ENCODE measurements at places on chromosomes 11 and 22.

GRCh38 chr11:47282462-47282861, 12.5 kb downstream of the MADD start:
- DNase-seq = no peak

DNA sequence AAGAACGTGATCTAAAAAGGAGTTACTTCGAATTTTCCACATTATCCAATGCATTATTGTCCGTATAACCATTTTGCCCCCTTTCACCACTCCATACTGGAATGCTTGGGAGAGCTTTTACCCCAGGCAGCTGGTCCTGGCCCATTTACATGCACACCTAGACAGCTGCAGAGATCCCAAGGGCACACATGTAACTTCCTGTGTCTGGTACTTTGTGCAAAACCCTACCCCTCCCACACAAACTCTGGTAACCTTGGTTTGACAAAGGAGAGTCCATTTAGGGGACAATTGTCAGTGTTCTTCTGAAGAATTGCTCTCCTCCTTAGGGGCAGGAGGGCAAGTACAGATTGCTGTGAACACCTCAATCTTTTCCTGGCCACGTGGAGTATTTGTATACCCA, 57.3 kb upstream of the SORL1 start:
- no peak for DNase-seq

GRCh38 chr11:79430280-79430679, 10.6 kb downstream of the TENM4 start:
- no peak for DNase-seq

DNA sequence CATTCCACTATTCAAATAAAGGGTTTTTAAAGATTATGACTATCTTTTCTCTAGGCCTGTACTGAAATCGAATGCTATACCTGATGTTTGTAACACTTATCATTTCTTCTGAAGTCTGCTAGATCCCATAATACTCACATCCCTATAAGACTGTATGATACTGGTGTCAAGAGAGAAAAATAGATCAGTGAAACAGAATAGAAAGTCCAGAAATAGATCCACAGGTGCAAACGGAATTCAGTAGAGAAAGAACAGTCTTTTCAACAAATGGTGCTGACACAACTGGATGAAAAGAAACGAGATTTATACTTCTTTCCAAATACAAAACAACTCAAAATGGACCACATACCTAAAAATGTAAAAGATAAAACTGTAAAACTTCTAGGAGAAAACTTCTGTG, 143.2 kb downstream of the APOL5 start:
- no peak for DNase-seq

GRCh38 chr11:131038597-131038996, 122.3 kb upstream of the SNX19 start:
- no peak for DNase-seq

GRCh38 chr11:129569007-129569406, 193.4 kb downstream of the BARX2 start:
- DNase-seq = no peak

DNA sequence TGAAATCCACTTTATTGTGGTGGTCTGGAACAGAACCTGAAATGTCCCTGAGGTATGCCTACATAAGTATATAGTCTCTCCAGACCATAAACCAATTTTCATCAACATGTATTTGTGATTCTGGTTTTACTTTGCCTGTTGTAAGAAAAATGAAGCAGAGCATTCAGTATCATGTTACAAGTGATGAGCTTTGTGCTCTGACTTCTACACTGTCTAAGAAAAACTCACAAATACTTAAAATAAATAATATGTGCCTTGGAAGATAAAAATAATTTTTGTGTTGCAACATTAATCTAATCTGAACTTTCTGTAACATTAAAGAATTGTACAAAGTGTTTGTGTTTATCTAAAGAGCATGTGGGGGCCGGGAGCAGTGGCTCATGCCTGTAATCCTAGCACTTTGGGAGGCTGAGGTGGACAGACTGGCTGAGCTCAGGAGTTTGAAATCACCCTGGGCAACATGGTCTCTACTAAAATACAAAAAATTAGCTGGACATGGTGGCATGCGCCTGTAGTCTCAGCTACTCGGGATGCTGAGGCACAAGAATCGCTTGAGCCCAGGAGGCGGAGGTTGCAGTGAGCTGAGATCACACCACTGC, 219.5 kb downstream of the SOX6 start:
- no peak for DNase-seq

- DNase-seq = no peak
Observed at GRCh38 chr11:14443638-14444037, 56.0 kb downstream of the COPB1 start.

DNA sequence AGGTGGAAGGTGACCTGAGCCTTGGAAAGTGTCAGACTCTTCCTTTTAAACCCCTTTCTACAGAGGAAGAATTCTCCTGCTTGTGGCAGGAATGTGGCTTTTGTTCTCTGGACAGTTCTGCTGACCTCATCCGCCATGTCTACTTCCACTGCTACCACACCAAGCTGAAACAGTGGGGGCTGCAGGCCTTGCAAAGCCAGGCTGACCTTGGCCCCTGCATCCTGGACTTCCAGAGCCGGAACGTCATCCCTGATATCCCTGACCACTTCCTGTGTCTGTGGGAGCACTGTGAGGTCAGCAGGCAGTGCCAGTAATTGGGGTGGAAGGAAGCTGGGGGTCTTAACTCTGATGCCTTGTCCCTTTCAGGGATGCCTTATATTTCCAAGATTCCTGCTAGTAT, 9.3 kb downstream of the HINFP start:
- DNase-seq = no peak

GRCh38 chr11:13287681-13288080, 10.1 kb downstream of the BMAL1 start:
- DNase-seq = no peak

GRCh38 chr11:33534575-33534974, 166.1 kb downstream of the C11orf91 start:
- no peak for DNase-seq

DNA sequence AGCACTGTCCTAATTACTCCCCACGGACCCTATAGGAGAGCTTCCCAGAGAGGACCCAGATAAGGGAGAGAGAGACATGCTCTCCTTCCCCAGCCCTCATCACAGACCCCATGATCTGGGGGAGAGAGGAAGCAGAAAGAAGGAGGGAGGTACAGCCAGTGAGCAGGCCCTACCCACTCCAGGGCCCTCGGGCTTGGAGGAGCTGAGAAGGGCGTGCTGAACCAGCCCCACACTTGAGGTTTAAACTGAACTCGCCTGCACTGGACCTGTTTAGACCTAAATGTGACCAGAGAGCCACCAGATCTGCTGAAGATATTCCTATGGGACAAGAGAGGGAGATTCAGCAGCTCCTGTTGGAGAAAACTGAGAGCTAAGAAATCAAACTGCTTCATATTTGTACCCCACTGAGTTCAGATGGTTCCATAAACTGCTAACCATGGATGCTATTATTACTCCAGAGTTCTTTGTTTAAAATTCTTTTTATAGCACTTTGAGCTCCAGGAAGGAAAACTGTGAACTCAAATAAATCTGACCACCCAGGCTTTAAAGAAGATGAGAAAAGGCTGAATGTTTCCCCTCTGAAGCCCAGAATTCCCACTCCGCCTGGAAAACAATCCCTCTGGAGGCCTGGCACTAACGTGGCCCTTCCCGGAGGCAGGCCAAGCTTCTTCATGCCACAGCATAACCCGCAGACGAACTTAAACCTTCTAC, 67.2 kb downstream of the EFCAB6 start:
- DNase-seq = no peak

- no peak for DNase-seq
Observed at GRCh38 chr11:47000033-47000432, 63.5 kb downstream of the CSTPP1 start.

- DNase-seq = no peak
Observed at GRCh38 chr11:103851166-103851651, 185.2 kb upstream of the DDI1 start.

GRCh38 chr11:1412377-1413095, 22.8 kb downstream of the BRSK2 start:
- no peak for DNase-seq

DNA sequence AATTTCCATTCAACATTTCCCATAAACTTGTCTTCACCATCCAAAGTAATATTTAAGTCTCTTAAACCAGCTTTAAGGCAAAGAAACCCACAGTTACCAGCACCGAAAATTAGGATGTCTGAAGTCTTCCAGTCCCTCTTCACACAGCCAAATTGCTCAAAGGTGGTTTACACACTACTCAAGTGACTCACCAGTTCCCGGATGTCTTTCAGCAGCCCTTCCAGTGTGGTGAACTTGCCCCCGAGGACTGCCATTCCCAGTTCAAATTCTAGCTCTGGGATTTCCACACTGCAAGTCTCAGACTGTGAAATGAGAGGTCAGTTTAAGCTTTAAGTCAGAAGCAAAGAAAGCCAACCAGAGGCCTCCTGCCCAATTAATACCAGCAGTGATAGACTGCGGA, 5.1 kb downstream of the ZPR1 start:
- no peak for DNase-seq

- DNase-seq = no peak
Observed at GRCh38 chr22:49892226-49892899, 25.9 kb downstream of the ALG12 start.

DNA sequence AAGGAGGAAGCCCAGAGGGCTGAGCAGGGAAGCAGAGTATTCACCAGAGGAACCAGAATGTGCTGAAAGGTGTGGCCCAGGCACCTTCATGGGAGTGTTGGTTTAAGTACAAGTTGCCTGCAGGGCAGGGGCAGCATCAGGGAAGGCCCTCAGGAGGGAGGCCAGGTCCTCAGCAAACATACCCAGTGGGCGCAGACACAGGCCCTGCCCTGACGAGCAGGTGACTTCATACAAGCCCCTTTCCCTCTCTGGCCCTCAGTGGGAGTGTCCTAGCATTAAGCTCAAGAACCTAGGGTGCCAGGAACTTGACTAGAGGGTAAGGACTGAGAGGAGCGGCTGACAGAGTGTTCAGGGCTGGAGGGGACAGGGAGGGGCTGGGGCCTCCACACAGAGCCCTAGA, 7.5 kb upstream of the CASTOR1 start:
- DNase-seq = no peak

- no peak for DNase-seq
Observed at GRCh38 chr11:114154271-114155047, 94.9 kb downstream of the ZBTB16 start.

DNA sequence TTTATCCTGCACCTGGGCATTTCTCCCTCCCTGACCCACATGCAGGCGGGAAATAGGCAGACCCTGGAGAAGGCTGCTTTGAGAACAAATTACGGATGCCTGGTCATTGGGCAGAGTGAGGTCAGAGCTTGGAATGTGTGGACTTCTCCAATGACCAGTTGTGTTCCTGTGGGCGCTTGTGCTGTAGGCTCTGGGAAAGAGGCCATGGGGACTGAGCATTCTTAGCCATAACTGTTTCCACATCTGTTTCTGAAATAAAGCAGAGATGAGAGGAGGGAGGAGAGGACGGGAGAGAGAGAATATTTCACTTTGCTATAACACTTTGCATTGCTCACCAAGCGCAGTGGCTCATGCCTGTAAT, 11.2 kb upstream of the TMEM184B start:
- DNase-seq = no peak

DNA sequence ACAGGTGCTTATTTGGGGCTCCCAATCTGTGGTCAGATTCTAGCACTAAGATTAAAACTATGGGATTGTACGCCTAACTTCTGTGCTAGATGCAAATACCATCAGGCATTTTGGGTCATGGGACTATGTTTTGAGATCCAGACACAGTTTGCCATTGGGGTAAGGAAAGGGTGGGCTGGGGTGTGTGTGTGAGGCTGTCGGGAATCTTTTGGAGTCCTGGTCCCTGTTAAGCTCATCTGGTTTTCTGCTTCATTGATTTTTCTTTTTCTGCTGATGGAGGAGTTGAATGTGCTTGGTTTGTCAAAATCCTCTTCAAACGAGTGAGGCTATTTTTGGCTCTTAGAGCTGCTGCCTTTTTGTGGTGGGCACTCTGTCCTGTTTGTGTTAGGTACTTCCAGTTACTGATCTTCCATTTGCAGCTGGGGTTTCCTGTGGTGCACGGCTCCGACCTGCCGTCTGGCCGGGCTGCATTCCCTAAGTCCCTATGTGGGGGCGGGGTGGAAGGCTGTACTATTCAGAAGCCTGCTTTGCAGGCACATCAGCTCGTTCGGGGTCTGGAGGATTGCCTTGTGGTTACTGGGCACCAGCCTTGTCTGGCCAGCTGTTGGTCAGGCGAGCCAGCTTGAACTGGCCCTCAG, 2.9 kb downstream of the BCR start:
- no peak for DNase-seq

GRCh38 chr11:120174866-120175265, 36.0 kb upstream of the OAF start:
- no peak for DNase-seq

GRCh38 chr11:35127619-35128018, 11.4 kb upstream of the CD44 start:
- no peak for DNase-seq

GRCh38 chr11:94731880-94732601, 36.1 kb upstream of the AMOTL1 start:
- no peak for DNase-seq

DNA sequence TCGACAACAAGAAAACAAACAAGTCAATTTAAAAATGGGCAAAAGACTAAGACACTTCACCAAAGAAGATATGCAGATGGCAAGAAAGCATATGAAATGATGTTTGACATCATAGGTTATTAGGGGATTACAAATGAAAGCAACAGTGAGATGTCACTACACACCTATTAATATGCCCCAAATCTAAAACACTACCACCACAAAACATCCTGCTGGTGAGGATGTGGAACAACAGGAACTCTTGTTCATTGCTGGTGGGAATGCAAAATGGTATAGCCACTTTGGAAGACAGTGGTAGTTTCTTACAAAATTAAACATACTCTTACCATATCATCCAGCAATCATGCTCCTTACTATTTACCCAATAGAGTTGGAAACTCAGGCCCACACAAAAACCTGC, 29.0 kb downstream of the PRRG4 start:
- no peak for DNase-seq

DNA sequence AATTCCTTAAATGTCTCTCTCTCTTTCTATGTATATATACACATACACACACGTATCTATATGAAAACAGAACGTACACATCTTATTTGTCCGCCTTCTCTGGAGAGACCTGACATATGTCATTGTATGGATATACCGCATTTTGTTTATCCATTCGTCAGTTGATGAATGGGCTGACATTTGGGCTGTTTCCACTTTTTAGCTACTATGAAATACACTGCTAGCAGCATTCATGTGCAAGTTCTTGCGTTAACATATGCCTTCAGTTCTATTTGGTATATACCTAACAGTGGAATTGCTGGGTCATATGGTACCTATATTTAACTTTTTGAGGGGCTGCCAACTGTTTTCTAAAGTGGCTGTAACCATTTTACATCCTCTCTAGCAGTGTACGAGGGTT, 18.0 kb upstream of the DNAJB13 start:
- no peak for DNase-seq

DNA sequence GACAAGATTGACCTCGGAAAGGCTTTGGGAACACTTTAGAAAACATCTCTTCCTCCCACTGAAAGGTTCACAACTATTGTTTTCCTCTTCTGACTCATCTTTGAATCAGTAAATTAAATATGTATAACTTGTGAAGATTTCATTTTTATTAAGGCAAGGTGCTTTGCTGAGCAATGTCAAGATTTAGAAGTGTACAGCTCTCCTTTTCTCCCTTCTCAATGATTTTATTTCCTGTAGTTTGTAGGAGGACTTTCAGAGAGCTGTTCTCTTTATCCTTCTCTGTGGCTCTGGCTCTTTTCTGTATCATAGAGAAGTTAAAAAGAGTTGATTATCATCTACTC, 594.2 kb downstream of the METTL15 start:
- DNase-seq = no peak

- DNase-seq = peak; percentile 35
Observed at GRCh38 chr11:69670158-69670845, 4.9 kb downstream of the LTO1 start.

- DNase-seq = peak; percentile 71
Observed at GRCh38 chr11:126282736-126283591, at the start of gene TIRAP. Gene TIRAP (plus strand): TSS chr11:126283093. CDS start chr11:126290895, 7,802 bp downstream.

- no peak for DNase-seq
Observed at GRCh38 chr11:70892889-70893288, 359.5 kb downstream of the SHANK2 start.
